ENCODE measurements at places on chromosomes 3 and 15.

DNA sequence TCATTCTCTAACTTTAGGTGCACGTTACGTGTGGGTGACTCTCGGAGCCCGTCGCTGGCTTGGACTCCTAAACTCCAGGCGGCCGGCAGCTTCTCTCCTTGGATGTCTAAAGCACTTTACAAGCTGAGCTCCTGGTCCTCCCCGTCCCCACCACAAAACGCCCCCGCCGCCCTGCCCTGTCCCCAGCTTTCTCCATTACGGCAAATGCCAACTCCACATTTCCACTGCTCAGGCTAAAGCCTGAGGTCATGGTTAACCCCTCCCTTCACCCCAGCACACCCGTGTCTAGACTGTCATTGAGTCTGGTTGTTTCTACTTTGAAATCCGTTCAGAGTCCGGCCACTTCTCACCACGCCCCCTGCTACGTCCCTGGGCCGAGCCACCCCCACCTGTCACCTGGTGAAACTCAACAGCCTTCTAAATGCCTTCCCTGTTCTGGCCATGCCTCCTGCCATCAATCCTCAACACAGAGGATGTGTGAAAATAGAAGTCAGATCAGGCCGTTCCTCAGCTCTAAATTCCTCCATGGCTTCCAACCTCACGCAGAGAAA lies 8.1 kb upstream of the PCSK6 start:
- DNase-seq: no peak

DNA sequence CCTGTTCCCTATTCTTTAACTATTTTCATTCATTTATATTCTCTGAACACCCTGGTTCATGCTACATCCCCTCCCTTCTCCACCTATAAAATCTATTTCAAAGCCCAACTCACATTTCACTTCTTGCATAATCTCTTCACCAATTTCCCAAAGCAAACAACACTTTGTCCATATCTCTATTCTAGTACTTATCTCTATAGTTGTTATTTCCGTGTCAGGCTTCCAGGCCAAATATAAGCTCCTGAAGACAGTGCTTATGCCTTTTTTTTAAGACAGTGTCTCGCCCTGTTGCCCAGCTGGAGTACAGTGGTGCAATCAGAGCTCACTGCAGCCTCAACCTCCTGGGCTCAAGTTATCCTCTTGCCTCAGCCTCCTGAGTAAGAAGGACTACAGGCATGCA lies 43.6 kb downstream of the DNAH12 start:
- no peak for DNase-seq

- DNase-seq: peak; percentile 63
Observed at GRCh38 chr15:79779746-79780145, 117.1 kb downstream of the MTHFS start.

DNA sequence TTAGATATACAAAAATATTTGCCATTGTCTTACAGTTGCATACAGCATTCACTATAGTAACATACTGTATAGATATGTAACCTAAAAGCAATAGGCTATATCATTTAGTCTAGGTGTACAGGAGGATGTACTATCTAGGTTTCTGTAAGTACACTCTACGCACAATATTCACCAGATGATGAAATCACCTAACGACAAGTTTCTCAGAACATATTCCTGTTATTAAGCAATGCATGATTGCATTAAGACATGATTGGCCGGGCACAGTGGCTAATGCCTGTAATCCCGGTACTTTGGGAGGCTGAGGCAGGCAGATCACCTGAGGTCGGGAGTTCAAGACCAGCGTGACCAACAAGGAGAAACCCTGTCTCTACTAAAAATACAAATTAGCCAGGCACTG lies 14.5 kb upstream of the PRKCI start:
- no peak for DNase-seq

DNA sequence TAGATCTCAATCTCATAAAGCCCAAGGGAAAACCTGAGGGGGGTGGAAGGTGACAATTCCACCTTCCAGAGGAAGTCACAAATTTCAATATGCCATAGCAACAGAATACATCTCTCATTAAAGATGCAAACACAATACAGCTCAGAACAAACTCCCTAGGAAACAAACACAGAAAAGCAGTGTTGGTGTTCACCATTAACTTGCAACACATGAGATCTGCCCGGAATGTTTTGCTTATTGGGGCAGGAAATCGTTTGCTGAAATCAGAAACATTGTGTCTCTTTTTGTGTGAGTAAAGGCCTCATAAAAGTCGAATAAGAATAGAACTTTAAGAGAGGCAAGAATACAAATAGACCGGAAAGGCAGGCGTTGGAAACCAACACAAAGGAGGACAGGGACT lies 5.8 kb upstream of the RYR3 start:
- no peak for DNase-seq

- peak; percentile 59 for DNase-seq
Observed at GRCh38 chr3:34683851-34684250, 885.4 kb downstream of the PDCD6IP start.

DNA sequence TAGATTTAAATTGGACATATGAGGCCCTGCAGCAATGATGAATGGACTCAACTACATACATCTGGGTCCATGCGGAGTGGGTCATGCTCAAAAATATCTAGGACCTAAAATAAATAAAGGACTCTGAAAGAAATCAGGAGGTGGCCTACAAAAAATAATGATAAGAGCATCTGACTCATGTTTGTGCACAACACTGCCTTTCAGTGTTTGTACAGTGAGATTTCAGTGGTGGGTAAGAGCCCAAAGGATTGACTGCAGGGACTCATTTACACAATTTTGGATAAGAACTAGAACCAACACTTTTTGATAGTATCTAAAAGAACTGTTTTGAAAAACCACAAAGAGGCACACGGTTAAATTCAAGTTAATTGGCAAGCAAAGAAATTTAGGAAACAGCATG lies 285.5 kb downstream of the SLC9A9 start:
- no peak for DNase-seq

DNA sequence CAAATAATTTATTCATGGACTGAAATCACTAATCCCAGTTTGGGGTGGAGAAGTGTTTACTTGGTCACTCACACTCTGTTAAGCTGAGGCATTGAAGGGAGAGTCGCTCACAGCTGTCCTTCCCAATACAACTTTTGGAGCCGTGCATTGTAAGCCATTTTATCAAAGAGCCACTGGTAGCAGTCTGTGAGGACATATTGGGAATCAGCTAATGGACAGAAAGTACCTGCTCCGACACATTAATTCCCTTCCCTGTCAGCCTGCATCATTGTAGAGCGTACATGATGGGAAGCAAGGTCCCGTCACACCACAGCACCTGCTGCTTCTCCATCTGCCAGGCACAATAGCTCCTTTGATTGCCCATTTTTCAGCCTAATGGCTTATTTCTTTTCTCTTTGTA lies 643.2 kb downstream of the SQOR start:
- DNase-seq: no peak

GRCh38 chr3:188269040-188269439 lies 115.1 kb downstream of the LPP start:
- DNase-seq: no peak

DNA sequence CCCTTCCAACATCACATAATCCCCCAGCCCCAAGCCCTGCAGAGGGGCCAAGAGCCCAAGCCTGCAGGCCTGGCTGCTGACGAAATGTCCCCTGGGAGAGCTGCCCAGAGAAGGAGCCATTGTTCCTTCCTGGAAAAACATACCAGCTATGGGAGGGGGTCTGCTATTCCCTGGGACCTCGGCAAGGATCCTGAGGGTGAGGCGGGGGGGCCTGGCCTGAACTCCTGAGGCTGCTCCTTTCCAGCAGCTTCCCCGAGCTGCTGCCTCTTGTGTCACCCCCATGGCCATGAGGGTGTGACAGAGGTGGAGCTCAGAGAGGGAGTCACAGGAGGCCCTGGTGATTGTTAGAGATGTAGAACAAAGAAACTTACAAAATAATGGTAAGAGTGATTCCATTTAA lies 12.9 kb downstream of the LOXL1 start:
- DNase-seq: no peak

GRCh38 chr3:188869628-188870027 lies 302.1 kb upstream of the TPRG1 start:
- no peak for DNase-seq

DNA sequence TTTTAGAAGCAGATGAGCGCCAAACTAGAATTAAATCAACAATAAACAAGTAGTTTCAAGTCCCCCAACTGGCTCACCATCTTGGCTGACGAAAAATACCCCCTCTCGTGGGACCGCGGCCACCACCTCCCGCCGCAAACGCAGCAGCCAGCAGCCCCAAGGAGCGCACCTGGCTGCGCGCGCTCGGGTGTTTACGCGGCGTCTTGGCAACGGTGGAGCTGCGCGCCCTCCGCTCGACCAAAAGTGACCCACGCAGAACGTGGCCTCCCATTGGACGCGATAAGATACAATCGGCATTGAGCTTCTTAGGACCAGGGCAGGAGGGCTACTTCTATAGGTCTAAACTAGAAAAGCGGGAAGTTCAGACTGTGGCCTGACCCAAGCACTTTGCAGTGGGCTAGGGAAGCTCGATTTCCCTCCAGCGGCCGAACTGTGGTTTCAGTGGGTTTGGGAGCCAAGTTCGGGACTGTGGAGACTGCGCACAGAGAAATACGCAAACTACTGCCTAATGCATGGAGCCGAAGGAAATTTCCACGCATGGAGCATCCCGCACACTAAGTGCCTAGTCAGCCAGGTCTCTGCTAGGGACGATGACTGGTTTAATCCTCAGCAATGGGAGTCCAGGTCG lies at the start of gene MNS1:
MNS1 (minus strand) TSS at position 245 of the 628 bp plus-strand sequence; CDS start at position 80, 165 bp downstream.
- DNase-seq: peak; percentile 94

DNA sequence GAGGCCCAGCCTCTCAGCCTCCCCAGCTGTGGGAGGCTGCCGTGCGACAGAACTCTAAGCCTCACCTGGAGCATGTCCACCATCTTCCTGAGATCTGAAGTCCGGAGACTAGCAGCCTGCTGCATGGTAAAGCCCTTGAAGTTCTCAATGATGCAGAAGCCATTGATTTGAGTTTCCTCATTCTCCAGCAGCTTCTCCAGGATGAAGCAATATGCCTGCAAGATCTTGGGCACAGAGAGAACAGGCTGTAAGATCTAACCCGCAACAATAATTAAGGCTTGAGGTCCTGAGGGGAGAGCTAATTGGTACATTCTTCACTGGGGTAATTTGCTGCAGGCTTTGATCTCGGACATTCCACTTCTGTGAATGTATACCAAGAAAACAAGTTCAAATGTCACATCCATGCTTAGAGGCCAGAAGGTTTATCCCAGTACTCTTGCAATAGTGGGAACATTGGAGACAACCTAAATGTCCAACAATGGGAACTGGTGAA lies 9.7 kb downstream of the RLBP1 start:
- no peak for DNase-seq

DNA sequence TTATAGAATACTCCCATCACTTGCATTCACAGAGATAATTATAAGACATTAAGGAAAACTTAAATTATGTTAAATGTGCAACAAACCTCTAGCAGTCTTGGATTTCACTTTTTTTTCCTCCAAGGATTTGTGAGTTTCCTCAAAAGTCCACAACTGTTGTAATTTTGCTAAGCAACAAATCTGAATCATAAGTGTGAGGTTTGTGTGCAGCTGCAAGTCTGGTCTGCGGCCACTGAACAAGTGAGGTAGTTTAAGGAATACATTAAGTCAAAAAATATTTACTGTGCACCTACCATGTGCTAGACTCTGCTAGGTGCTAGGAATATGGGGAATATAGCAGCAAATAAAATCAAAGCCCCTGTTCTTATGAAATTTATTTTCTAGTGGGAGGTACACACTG lies 70.2 kb downstream of the LRRC28 start:
- no peak for DNase-seq

DNA sequence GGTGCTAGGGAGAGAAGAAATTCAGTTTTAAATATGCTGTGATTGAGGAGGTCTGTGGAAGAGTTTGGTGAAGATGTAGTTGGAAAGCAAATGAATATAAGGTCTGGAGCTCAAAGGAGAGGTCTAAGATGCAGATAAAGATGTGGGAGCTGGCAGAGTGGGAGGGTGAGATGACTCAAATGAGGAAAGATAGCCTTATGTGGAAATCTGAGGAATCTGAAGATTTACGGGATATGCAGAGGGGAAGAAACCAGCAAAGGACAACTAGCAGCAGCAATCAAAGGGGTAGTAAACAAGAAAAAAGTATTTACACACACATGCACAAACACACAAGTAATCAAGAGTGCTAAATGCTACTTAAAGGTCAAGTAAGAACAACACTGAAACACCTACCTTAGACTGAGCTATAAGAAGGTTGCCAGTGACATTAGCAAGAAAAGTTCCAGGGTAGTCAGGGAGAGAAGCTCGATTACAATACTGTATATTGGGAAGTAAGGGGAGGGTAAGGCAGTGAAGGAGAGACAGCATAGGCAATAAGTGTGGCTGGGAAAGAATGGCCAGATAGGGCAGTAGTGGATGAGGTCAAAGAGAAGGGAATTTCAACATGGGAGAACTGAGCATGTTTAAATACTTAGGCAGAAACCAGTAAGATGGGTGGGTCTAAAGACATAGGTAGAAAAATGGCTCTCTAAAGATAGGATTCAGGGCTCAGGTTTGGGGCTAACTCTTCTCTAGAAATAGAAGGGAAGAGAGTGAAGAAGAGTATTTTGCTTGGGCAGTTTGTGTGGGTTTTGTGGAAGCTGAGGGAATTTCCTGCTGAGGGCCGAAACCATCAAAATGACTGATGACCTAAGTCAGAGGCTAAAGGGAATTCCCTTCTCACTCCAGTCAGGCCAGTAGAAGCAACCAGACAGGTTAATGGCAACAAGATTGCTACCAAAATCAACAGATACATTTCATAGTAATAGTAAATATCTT lies 8.9 kb downstream of the CMTM6 start:
- peak; percentile 86 for DNase-seq

GRCh38 chr3:169062501-169062900 lies 601.0 kb downstream of the MECOM start:
- DNase-seq: no peak

DNA sequence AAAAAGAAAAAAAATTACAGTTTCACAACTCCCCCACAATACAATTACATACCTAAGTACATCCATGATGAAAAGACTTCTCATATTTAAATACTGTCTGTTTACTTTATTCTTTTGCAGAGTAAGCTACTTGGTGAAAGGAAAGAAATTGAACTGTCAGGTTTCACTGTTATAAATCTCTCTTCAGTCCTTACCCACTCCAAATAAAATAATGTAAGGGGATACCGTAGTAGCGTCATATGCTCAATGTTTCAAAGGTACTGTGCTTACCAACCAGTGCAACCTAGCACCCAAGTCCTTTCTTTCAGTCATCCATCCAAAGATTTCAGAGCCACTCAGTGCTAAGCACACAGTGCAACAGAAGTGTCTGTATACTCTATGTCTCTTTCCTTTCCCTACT lies 13.4 kb downstream of the GSK3B start:
- DNase-seq: no peak

DNA sequence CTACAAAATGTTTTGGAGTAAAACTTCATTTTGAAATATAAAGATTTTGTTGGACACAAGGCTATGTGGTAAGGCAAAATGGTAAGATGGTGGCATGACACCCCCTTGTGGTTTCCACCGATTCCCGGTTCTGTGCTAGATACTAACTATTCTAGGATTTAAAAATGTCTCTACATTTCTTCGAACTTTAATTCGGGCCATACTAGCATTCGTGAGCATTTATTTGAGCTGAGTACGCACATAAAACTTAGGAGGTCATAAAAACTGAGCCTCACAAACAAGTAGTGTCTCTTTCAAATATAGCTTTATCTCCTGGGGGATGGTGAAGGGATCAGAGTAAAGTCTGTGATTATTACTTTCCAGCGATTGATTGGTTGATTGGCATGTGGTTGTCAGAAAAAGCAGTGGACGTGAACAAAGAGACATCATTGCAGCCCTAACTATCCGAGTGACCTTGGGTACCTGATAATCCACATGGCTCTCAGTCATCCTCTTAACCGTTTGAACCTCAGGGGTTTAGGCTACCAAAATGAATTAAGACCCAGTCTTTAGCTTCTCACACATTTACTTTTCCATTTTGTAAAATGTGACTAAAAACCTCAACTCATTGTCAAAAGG lies 1.1 kb upstream of the ZNF639 start:
- DNase-seq: peak; percentile 37

- no peak for DNase-seq
Observed at GRCh38 chr3:120438665-120439370, 12.0 kb downstream of the FSTL1 start.
